Omental fat pad (tissue), 4 donors: ENCODE measurements at places on chromosomes 4 and X.

- no peak for DNase-seq
Observed at GRCh38 chr4:137430171-137430570, 102.1 kb downstream of the PCDH18 start.

- no peak for DNase-seq
Observed at GRCh38 chr4:151227731-151228130, 49.2 kb upstream of the PRSS48 start.

- DNase-seq, result no peak
Observed at GRCh38 chr4:139525414-139525813, 30.6 kb downstream of the SETD7 start.

DNA sequence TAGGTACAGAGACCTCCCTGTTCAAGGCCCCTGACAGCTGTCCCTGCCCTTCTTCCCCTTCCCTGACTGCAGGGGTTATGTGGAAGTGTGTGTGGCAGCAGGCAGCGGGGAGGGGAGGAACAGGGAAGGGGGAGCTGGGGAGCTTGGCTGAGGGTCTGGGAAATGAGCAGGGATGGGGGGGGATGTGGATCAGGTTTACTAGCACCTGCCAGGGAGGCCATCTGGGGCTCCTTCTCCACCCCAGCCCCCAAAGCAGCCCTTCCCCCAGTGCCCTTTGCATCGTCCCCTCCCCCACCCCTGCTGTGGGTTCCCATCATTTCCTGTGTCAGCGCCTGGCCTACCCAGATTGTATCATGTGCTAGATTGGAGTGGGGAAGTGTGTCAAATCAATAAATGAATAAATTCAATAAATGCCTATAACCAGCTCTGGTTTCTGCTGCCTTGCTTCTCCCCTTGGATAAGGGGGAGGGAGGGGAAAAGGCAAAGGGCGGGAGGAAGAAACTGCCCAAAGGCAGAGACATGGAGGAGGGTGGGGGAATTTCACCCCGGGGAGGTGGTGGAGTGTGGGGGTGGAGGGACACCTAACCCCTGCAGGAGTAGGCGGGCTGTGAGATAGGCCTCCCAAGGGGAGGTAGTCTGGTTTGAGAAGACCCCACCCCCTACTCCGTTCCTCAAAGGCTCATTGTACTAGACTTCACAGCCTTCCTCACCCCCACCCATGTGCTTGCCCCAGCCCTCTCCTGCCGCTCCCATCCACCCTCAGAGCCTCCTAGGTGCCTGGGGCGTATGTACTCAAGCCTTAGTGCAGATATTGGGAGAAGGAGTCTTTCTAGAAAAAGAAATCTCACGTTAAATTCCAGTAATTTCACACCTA is 3.2 kb downstream of the CXorf65 start:
- DNase-seq, result no peak

- DNase-seq, result no peak
Observed at GRCh38 chr4:56026596-56026995, 77.9 kb downstream of the CEP135 start.
